ENCODE measurements at places on chromosomes 7 and 10.

GRCh38 chr10:112389271-112389822 lies 15.4 kb downstream of the ACSL5 start:
- no peak for DNase-seq

DNA sequence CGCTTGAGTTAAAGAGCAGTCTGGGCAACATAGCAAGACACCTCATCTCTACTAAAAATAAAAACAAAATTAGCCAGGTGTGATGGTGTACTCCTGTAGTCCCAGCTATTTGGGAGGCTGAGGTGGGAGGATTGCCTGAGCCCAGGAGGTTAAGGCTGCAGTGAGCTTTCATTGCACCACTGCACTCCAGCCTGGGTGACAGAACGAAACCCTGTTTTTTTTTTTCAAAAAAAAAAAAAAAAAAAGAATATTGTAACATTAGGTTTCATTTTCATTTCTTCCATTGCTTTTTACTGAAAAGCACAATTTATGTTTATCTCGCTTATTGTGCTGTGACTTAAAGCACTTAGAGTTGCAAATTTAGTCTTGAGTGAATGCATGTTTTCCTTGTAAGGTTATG lies 80.0 kb downstream of the MLLT10 start:
- no peak for DNase-seq

- no peak for DNase-seq
Measured at GRCh38 chr10:101829561-101830315, 11.5 kb upstream of the OGA start.

GRCh38 chr7:30862995-30863705 lies 48.5 kb upstream of the AQP1 start:
- DNase-seq, result peak; percentile 73

DNA sequence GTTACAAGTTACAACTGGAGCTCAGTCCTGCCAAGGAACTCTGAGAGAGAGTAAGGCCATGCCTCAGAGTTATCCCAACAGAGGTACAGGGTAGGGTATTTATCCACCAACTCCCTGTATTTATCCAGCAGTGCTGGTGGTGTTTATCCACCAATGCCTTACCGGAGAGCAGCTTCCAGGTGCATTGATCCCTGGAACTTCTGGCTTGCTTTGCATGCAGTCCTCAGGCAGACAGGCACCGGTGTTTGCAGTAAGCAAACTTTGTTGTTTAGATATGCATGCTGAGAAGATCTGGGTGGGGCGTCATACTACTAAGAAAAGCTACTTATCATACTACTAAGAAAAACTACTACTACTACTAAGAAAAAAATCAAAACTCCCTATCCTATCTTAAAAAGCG lies 92.4 kb downstream of the CYP26A1 start:
- DNase-seq, result no peak

GRCh38 chr10:6513476-6513875 lies 66.6 kb downstream of the PRKCQ start:
- no peak for DNase-seq
